Activated naive CD4-positive, alpha-beta T cell treated with anti-CD3 and anti-CD28 coated beads, Interleukin-2, amount 50 U/mL, for 16 hours (primary cell): ENCODE measurements at places on chromosomes 11 and 22.

DNA sequence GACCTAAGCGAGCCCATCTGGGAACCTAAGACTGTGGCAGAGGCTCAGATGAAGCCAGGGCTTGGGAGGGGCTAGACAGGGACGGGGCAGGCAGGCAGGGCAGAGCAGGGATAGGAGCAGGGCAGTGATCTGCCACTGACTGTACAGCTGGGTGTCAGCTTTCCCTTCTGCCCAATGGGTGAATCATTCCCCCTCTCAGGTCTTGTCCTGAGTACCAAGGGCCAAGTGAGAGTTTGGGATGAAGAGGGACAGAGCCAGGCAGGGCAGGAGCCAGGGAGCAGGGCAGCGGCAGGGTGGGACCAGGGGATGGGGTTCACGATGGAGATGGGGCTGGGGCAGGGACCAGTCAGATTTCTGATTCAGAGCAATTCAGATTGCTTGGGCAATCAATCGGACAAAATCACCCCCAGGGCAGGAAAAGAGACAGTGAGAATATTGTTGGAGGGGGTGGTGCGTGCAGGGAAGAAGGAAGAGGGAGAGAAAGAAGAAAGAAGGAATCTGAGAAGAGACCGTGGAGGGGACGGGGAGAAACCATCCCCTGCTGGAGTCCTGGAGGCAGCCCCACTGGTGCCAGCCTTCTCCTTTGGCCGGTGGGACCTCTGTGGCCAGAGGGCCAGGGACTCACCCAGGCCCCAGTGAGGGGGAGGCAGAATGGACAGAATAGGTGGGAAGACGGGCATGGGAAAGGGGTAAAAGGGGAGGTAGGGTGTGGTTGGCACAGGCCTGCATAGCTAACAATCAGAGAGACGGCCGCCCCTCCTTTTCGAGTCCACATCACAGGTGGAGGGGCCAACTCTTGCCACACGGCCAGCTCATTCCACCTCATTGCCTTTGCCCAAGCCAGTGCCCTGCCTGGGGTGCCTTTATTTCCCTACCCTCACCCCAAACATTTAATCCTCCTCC lies 47.2 kb downstream of the CYTH4 start:
- DNase-seq = no peak

DNA sequence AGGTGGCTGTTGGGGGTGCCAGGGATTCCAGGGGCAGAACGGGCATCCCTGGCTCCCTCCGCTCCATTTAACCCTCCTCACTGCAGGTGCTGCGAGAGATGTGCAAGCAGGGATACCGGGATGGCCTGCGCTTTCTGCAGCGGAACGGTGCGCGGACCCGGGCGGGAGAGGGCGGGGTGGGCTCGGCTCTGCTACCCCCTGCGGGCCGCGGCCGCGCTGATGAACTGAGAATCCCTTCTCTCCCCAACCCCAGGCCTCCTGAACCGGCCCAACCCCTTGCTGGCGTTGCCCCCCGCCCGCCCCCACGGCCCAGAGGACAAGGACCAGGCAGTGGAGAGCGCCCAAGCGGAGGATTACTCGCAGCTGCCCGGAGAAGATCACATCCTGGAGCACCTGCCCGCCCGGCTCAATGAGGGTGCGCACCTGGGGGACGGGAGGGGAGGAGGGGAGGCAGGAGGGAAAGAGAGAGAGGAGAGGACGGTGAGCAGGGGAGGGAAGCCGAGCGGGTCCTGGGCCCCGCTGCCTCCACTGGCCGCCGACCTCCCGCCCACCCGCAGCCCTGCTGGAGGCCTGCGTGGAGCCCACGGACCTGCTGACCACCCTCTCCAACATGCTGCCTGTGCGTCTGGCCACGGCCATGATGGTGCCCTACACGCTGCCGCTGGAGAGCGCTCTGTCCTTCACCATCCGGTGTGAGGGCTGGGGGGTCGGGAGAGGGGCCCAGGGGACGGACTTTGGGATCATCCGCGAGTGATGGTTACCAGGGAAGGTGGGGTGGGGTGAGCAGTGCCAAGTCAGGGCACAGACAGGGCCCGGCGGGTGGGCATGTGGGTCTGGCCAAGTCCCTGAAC lies 4.1 kb upstream of the CRACR2B start:
- DNase-seq = no peak

DNA sequence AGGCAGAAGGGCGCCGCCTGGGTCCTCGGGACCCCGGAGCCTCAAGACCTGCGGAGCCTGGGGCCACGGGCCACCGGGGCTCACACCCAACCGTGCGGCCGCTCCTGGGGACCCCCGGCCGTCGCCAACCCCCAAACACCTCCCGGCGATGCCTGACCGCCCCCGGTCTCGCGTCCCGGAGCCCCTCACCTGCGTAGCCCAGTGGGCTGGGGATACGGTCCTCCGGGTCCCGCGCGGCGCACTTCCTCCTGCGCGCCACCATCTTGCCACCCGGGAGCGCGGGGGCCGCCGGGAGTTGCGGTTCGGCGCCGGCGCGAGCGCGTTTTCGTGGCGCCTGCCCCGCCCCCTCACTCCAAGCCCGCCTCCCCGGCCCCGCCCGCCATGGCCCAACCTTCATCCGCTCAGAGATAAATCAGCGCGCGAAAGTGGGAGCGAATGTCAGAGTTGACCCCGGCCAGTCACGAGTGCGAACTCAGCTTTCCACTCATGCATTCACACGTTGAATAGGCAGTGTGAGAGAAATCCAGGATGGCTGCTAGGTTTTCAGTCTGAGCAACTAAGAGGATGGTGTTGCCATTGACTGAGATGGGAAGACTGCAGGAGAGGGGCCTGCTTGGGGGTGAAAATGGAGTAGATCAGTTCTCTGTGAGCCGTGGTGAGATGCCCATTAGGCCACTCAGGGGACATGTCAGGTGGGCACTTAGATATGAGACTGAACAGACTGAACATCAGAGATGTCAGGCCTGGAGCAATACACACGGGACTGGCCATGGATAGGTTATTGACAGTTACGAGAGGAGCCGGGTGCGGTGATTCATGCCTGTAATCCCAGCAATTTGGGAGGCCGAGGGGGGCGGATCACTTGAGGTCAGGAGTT lies at the start of gene RRP7A:
RRP7A (minus strand) TSS at position 272 of the 877 bp plus-strand sequence; CDS start at position 262, 10 bp downstream.
- DNase-seq = peak; percentile 91

DNA sequence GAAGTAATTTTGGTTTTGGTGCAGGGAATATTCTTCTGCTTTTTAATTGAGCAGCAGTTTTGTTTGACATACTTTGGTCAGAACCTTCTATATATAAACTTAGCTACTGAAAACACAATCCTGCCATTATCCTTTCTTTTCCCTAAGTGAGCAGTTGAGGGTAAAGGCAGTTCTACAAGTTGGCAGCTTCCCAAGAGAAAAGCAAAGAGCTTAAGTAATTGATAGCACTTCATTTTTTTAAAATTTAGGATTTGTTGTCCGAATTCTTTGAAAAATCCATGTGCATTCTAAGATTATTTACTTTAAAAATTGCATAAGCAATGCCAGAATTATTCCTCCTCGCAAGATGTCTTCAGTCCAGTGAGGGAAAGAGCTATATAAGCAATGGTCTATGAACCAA lies 1394.1 kb downstream of the FAM181B start:
- no peak for DNase-seq

DNA sequence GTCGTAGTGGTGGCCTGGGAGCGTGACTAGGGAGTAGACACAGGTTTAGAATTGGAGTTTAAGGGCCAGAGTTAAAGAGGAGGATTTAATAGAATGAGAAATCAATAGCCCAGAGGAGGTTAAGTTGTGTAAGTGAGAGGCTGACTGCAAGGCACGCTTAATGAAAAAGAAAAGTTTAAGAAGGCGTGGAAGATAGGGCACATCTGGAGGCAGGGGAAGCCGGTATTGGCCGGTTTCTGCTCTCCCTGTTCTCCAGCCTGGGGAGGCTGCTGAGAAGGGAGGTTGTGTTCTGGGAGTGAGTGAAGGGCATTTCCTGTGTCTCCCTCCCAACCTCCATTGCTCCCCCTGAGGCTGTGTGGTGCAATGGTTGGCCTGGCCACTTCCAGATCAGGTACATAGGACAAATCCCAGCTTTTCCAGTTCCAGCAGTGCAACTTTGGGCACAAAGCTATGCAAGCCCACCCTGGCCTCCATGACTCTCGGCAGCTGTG lies 6.3 kb downstream of the GRIK4 start:
- DNase-seq = no peak

- no peak for DNase-seq
Observed at GRCh38 chr22:40512426-40513136, 123.9 kb downstream of the MRTFA start.

DNA sequence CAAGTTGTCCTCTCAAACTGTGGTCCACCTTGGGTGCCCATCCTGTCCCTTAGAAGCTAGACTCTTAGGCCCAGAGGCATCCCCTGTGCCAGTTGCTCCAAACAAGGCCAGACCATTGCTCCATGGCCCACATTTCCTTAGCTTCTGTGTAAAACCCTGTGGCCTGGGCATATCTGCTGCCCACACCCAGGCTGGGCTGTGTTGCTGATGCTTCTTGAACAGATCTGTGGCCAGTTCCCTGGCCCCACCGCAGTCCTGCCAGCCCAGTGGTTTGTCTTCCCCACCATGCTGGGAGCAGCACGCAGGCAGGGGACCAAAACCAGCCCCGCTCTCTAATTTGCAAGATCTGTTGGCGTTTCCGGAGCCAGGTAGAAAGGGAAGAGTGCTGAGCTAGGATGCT lies 72.2 kb downstream of the CSNK2A3 start:
- no peak for DNase-seq

DNA sequence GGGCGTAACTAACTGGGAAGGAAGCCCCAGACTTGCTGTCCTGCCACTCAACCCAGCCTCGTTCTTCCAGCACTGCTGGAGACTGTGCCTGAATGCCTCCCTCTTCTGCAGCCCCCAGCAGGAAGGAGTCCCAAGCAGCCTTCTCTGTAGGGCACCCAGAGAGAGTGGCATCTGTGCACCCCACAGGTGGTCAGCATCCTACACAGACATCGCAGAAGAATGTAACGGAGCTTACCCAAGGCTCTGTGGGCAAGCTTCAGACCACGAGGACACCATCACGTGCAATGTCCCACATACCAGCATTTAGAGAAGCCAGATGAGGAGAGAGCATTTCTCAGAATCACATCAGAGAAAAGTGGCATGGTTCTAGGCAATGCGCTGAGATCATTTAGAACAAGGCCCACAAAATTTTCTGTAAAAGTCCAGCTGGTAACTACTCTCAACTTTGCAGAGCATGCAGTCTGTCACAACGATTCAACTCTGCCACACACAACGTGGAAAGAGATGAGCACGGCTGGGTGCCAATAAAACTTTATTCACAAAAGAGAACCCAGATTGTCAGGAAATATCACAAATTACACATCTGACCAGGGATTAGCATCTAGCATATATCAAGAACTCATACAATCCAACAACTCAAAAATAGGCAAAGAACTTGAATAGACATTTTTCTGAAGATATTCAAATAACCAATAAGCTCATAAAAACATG lies 33.4 kb downstream of the SHANK2 start:
- no peak for DNase-seq

GRCh38 chr11:83694191-83694910 lies 408.2 kb upstream of the CCDC90B start:
- DNase-seq = no peak

GRCh38 chr11:17744151-17744940 lies 9.8 kb downstream of the KCNC1 start:
- no peak for DNase-seq

GRCh38 chr22:44278243-44279068 lies 34.3 kb downstream of the SHISAL1 start:
- no peak for DNase-seq

DNA sequence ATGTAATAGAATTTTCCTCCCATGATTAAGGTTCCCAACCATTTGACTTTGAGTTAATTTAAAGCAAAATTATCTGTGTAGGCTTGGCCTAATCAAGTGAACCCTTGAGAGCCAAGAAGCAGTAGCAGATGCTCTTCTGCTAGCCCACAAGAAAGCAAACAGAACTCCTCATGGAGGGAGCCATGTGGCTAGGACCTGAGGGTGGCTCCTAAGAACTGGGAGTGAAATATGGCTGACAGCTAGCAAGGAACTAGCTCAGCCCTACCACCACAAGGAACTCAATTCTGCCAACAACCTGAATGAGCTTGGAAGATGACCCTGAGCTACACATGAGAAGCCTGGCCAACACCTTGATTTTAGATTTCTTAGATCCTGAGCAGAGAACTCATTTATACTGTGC lies 167.7 kb downstream of the WNT11 start:
- DNase-seq = no peak
